ENCODE measurements at places on chromosomes 4 and X.

GRCh38 chr4:54215379-54216077, 13.6 kb upstream of the PDGFRA start:
- no peak for DNase-seq

- DNase-seq, result no peak
These were observed 56.5 kb upstream of the PHKA2 start for GRCh38 chrX:19040373-19040772.

GRCh38 chr4:15653864-15654592, 1.1 kb downstream of the FBXL5 start:
- DNase-seq, result no peak

- DNase-seq, result no peak
These were observed 502.5 kb downstream of the TECRL start for GRCh38 chr4:63906660-63907183.

All from T-helper 17 cell (primary cell).